Midbrain (tissue), 1 donor: ENCODE measurements at places on chromosomes 5 and 9.

GRCh38 chr5:82597437-82597836, 319.3 kb upstream of the RPS23 start:
- DNase-seq, result no peak

GRCh38 chr9:75431375-75431774, 343.1 kb downstream of the OSTF1 start:
- no peak for DNase-seq

GRCh38 chr5:105508519-105508918, 1945.9 kb upstream of the NUDT12 start:
- DNase-seq, result no peak

GRCh38 chr5:73431204-73431851, 17.2 kb downstream of the FOXD1 start:
- DNase-seq, result no peak

GRCh38 chr9:117096138-117096537, 318.7 kb downstream of the ASTN2 start:
- no peak for DNase-seq

GRCh38 chr5:126234563-126235195, 188.5 kb upstream of the GRAMD2B start:
- peak; percentile 9 for DNase-seq

DNA sequence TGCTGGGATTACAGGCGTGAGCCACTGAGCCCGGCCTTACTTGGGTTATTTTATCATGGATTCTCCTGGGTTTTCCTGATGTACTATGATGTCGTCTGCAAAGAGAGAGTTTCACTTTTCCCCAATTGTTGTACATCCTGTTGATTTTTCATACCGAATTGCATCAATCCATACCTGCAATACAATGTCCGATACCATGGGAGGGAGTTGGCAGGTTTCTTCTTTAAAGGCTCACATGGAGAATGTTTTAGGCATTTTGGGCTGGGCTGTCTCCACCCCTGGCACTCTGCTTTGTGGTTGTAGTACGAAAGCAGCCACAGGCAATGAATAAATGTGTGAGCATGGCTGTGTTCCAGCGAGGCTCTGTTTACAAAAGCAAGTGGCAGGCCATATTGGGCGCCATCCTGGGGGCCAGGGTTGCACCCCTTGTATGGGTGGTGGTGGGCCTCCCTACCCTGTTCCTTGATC, 35.1 kb upstream of the EXOC3 start:
- DNase-seq, result no peak

- no peak for DNase-seq
These were observed 267.7 kb downstream of the ADAMTS6 start for GRCh38 chr5:65213921-65214525.

DNA sequence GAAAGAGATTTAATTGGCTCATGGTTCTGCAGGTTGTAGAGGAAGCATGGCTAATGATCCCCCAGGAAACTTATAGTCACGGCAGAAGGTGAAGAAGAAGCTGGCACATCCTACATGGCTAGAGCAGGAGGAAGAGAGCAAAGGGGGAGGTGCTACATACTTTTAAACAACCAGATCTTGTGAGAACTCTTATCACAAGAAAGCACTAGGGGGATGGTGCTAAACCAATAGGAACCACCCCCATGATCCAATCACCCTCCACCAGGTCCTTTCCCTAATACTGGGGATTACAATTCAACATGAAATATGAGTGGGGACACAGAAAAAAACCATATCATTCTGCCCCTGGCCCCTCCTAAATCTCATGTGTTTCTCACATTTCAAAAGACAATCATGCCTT, 147.2 kb upstream of the EPB41L4A start:
- no peak for DNase-seq

- DNase-seq, result no peak
These were observed 251.7 kb upstream of the WWC1 start for GRCh38 chr5:168039566-168040248.

DNA sequence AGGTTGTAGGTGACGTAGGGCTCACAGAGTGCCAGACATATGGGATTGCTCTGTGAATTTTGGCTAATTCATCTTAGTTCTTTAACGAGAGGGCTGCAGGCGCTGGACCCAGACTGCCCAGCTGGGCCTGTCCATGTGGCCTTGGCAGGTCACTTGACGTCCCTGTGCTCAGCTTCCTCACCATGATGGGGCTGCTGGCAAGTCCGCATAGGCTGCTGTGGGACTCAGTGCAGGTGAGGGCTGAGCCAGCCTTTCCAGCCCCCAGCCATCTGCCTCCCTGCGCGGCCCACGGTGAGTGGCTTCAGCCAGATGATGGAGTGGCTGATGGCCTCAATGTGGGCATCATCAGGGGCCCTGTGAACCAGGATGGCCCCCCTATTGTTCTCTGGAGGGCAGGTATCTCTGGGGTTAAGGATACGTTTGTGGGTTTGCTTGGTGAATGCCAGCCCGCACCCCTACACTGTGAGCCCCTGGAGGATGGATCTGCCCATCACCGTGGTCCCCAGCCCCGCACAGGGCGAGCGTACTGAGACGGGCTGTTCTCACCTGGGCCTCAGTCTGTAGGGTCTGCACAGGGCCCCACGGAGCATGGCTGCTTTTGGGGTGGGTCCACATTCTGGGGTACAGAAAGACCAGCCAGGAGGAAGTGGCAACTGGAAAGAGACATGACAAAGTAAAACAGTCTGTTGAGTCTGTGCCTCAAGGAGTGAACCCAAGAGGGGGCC, 3.7 kb downstream of the CARD19 start:
- no peak for DNase-seq

DNA sequence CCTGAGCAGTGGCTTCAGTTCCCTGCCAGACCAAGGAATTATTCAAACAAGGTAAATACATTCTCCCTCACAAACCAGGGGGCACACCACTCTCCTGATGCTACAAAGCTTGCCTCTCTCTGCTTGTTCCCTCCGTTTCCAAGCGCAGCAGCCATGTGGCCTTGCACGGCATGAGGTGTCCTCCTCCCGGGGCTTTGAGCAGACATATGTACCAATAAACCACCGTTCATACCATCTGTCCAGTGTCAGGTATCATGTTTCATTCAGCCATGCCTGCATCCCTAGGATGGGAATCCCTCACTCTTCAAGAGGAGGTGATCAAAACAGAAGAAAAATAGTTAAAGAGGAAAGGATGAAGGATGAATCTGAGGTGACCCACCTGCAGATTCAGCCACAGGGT, 282.7 kb downstream of the ENC1 start:
- no peak for DNase-seq

GRCh38 chr5:51559921-51560658, 176.8 kb downstream of the ISL1 start:
- DNase-seq, result no peak

DNA sequence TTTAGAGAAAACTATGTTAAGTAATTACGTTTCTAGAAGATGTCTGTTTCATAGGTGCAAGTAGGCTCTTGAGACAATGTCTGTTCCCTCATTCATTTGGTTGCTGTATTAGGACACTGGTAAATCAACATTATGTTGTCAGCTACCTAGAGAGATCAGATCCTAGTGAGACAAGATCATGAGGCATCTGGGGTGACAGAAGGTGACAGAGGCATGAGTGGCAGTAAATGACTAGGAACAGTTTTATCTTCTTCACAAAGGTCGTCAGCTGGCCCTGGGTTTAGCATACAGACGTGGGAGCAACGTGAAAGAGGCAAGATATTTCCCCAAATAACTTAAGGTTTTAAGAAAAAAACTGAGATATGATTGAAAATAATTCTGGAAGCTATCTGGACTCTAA, 1926.3 kb upstream of the WWC1 start:
- no peak for DNase-seq

DNA sequence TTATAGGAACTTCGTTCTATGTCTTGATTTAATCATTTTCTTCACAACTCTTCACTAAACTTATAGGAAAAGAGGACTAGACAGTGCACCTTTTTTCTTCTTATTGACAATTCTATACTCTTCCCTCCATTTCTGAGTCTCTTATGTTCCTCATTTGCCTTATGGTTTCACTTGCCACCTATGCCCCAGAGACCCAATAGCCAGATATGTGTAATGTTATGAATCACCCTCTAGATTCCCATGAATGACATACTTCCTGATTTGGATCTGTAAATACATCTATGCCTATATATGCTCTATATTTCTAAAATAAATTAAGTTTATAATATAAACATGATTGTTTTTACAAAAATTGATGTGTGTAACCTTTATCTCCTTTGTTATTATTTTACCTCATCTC, 514.1 kb upstream of the MEF2C start:
- no peak for DNase-seq

DNA sequence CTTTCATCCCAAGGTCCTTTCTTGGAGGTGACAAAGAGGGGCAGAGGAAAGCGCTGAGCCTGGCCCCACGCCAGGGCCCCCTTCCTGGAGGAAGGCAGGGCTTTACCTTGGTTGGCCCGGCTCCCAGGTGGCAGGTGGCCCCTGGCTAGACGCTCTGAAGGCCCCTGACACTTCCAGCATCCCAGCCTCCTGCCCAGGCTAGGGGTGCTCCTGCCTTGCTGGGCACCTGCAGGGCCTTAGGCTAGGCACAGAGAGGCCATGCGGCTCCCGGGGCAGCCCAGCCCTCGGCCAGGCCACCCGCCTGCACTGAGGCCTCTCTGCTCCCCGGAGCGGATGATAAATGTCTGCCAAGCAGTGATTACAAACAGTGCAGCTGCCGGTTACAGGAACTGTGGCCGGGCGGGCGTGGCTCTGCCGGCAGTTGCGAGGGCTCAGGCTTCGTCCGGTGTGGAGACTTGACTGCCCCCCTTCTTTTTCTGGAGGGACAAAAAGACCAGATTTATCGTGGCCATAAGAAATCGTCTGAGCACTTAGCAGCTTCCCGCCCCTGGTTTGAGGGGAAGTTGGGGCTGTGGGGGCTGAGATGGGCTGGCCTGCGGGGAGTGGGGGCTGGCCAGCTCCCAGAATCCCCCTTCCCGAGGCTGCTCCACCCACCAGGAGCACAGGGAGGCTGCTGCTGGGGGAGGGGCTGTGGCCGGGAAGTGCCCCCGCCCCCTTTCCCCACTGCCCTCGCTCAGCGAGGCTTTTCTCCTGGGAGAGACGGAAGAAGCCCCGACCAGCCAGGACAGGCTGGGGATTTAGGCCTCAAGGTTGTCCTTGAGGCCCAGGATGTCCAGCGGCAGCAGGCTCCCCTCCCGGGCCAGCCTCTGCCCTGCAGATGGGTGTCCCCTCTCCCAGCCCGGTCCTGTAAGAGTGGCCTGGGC, 31.6 kb upstream of the UBAC1 start:
- DNase-seq, result no peak

DNA sequence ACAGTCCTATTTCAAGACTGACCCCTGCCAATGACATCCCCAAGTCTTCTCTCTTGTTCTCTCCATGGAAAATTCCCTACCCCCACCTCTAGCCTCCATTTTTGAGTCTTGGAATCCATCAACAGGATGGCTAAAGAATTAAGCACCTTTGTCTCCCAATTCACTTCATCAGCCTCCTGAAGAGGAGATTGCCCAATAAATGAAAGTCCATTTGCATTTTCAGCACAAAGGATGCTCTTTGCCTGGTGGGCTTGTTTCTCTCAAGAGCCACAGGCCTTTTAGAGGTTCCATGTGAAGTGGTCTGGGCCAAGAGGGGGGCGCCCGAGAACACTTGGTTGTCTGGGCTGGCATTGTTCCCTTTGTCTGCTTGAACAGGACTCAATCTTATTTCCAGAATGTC, 12.6 kb downstream of the HSD17B3 start:
- DNase-seq, result no peak

- DNase-seq, result peak; percentile 13
These were observed 2.9 kb upstream of the LCP2 start for GRCh38 chr5:170300361-170301013.
